ENCODE measurements at places on chromosomes 5 and 9. TPM values are rescaled to one million over a fixed set of nuclear protein-coding genes. Genes with fewer than 3 reads are reported as not detected.

- no peak for ATAC-seq
Measured at GRCh38 chr9:127174386-127175318, 52.2 kb upstream of the ANGPTL2 start.

DNA sequence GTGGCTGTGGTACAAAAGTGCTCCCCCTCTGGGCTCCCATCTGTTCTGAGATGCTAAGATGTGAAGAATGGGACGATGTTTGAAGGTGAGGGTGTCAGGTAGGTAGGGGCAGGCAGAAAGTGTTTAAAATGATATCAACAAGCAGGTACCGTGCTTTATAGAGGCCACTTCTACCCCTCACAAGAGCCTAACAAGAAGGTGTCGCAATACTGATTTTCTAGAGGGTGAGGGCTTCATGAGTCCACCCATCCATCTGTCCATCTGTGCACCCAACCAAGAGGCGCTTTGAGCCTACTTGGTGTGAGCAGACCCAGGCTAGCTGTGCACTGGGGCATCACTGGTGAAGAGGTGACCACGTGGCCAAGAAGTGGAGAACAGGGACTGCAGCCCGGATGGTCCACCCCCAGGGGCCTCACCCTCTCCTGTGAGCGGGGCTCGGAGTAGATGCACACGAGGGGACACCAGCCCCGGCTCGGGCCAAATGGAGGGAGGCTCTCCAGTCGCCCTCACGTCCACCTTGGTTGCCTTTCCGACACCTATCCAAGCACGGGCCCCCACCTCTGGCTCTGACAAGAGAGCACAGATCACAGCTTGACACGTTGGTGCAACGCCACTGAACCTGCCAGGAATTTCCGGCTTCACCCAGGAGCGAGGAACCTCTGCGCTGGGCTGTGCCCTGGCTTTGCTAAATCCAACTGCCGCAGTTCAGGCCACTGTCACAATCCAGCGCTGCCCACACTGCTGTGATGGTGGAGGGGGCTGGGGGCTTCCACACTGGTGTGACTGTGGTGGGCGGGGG lies 34.5 kb downstream of the CRB2 start:
- no peak for ATAC-seq

GRCh38 chr5:68379275-68380036 lies 163.9 kb downstream of the PIK3R1 start:
- peak; percentile 80 for ATAC-seq

GRCh38 chr5:76524868-76525267 lies 98.3 kb downstream of the F2RL2 start:
- ATAC-seq, result no peak

Gene KIF4B
- not detected for total RNA-seq
